ENCODE measurements at places on chromosomes 7 and 10.
A peak's percentile ranks its signal among the peaks of the same experiment; 100 is the strongest.

DNA sequence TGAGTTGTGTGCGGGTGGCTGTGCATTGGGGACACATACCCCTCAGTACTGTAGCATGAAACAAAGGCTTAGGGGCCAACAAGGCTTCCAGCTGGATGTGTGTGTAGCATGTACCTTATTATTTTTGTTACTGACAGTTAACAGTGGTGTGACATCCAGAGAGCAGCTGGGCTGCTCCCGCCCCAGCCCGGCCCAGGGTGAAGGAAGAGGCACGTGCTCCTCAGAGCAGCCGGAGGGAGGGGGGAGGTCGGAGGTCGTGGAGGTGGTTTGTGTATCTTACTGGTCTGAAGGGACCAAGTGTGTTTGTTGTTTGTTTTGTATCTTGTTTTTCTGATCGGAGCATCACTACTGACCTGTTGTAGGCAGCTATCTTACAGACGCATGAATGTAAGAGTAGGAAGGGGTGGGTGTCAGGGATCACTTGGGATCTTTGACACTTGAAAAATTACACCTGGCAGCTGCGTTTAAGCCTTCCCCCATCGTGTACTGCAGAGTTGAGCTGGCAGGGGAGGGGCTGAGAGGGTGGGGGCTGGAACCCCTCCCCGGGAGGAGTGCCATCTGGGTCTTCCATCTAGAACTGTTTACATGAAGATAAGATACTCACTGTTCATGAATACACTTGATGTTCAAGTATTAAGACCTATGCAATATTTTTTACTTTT, 1.8 kb downstream of the DDIT4 start:
- DNase-seq, result no peak

DNA sequence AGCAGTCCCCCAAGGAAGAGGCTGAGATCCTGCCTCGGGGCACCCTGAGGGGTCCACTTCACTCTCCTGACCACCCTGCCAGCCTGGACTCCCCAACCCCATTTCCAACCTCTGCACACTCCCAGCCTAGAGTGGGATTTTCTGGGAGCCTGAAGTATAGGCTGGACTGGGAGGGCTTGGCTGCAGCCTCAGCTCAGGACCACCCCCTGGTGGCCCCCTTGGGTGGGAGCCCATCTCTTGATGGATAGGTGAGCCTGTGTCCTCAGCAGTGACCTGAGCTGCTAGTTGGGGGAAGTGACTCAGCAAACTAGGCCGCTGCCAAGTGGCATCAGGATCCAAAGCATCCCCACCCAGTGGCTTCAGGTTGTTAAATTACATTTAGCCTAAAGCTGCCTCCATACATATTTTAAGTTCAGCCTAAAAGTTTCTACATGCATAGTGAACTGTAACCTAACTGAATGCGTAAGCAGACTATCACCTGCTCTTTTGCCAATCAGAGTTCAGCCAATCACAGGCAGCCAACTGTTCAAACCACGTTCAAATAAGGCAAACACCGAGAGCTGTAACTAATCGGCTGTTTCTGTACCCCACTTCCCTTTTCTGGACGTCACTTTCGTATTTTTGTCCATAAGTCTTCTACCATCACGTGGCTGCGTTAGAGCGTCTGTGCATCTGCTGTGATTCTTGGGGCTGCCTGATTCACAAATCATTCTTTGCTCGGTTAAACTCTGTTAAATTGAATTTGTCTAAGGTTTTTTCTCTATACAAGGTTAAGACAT, 144.0 kb downstream of the PLPP4 start:
- peak; percentile 76 for DNase-seq

DNA sequence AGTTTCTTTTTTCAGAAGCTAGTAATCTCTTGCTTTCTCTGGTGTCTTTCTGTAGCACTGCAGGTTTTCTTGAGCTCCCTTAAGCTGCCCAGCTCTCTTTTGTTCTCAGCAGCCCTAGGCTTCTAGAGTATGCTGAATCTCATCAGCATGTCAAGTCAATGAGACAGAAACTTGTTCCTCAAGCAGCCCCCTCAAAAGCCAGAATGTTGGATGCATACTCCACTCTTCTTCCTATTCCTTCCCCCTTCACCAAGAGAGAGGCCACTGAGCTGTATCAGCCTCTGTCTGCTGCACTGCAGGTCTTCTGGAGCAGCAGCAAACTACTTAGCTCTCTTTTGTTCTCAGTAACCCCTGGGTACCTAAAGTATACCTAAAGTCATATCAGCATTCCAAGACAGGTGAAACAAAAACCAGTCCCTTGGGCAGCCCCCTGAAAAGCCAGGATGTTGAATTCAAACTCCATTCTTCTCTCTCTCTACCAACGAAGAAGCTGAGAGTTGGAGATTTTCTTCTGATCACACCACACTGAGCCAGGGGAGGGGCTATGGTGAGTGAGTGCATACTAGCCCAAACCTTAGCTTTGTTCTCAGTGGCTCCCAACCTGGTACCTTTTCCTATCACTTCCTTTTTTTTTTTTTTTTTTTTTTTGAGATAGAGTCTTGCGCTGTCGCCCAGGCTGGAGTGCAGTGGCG, 73.3 kb upstream of the WAC start:
- DNase-seq, result peak; percentile 67

GRCh38 chr7:145431834-145432233, 596.0 kb upstream of the TPK1 start:
- no peak for DNase-seq

DNA sequence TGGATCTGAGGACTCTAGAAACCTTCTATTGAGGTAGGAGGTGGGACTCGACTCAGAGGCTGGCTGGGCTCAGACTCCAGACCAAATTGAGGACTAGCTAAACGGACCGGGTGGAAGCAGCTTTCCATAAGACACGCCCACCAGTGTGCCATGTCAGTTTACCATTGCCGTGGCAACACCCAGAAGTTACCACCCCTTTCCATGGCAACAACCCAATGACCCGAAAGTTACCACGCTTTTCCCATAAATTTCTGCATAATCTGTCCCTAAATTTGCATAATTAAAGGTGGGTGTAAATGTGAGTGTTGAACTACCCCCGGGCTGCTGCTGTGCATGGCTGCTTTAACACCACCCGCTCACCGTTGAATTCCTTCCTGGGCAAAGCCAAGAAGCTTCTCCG, 58.9 kb downstream of the MICALL2 start:
- no peak for DNase-seq

GRCh38 chr7:130299866-130300265, 6.9 kb downstream of the CPA4 start:
- DNase-seq, result no peak

DNA sequence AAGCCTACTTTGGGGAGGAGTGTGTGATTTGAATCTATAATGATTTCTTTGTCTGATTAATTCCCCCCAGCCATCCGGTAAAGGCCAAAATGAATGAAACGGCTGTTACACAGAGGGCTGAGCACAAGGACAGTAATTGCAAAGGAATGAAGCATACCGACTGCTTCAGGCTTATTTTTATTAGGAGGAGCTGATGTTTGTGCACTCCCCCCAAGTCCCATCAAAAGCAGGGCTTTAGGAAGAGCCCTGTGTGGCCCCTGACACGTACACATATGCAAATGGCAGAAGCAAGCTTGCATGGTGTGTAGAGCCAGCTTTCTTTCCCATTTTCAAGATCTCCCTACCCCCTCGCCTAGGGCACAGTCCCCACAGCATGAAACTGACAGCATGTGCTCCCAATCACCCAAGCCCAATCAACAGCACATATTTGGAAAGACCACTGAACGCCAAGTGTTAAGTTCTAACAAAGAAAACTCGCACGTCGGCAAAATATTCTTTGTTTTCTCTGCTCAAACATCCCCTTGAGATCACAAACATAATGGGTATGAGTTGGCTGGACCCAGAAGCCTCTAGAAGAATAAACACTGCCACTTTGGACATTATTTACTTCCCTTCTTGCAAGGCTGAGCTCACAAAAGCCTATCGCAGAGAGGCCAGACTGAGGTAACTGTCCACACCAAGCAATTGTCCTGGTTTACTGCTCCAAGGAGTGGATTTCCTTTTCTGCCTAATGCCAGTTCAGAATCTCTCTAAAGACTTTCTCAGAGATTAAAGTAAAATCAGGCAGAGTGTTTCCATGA, 143.0 kb downstream of the CUBN start:
- DNase-seq, result no peak
